Activated T-cell treated with anti-CD3 and anti-CD28 coated beads, Interleukin-2, amount 50 U/mL, for 4 hours (primary cell): ENCODE measurements at places on chromosomes 13 and 19. TPM values are rescaled to one million over a fixed set of nuclear protein-coding genes. Genes with fewer than 3 reads are reported as not detected.

CD209 gene
- total RNA-seq: not detected

OR4F17 gene
- total RNA-seq: not detected

FFAR3 gene
- total RNA-seq: 0.30 TPM

COL4A2 gene
- 1.2 TPM for total RNA-seq

CYP4F8 gene
- total RNA-seq: not detected

IL17D gene
- total RNA-seq: 1.0 TPM

ZNF563 gene
- 1.6 TPM for total RNA-seq

DOCK6 gene
- total RNA-seq: 1.7 TPM

LRRC63 gene
- not detected for total RNA-seq

ZNF266 gene
- total RNA-seq: 17.9 TPM

ZNF813 gene
- 4.6 TPM for total RNA-seq

RGL3 gene
- 0.29 TPM for total RNA-seq

CDC16 gene
- total RNA-seq: 69.8 TPM

GRCh38 chr13:106789911-106790310, 222.0 kb upstream of the ARGLU1 start:
- no peak for DNase-seq

DNA sequence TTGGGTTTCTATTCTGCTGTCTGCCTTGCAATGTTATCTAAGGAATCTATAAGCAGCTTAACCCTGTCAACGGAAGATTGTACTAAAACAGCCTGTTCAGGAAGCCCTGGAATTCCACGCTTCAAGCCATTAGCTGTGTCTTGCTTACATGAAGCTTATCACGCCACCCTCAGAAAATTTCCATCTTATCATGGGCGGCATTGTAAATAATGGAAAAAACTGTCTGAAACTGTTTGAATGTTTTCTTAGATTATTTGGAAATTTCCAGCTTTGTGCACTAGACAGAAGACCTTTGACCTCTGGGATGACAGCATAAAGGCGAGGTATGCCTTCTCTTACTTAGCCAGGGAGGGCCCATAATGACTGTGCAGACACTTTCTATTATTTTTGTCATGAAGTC, 319.7 kb downstream of the KCNRG start:
- DNase-seq: no peak

GRCh38 chr13:40148101-40148500, 492.6 kb downstream of the COG6 start:
- DNase-seq: peak; percentile 45

DNA sequence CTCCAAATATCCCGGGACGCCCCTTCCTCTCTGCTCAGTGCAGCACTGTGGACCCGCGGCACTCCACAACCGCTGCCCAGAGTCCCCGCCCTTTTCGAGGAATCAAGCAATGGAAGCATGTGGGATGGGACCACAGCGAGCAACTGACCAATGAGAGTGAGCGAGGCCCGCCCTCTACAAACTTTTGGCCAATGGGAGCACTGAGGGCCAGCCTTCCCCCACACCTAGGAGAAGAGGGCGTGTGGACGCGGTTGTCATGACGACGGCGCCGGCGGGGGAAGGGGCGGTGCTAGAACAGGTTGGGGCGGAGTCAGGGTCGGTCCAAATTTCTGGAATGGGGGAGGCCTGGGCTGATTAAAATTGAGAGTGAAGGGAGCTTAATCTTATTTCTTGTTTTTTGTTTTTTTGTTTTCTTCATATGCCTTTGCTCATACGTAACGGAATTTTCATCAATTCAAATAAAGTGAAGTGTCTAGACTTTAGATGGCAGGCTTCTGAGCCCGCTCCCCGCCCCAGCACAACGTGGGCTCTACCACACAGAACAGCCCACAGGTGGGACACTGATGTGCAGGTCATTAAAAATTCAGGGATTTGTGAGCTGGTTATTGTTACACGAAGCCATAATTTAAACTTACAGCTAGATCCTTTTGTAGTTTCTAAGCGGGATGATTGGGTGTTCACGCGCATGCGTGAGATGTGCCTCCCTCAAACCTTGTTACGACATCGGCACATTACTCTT, at the start of gene DNAAF3:
DNAAF3 (minus strand) TSS at position 84 of the 739 bp plus-strand sequence. CDS start 200 bp downstream, outside the sequence.
- peak; percentile 44 for DNase-seq

DNA sequence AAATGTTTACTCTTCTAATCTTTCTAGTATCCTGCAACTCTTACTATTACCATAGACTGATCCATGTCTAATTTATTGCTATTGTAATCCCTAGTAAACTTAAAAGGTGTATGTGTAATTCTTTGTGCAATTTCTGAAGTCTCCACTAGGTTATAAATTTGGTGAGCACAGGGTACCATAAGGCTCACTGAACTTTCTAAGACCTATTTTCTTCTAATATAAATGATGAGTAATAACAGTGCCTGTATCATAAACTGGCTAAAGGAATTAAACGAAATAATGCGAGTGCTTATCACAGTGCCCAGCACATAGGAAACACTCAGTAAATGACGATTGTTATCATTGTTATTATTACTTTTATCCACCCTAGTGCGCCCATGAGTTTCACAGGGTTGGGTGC, 119.1 kb downstream of the KLF12 start:
- DNase-seq: no peak

DNA sequence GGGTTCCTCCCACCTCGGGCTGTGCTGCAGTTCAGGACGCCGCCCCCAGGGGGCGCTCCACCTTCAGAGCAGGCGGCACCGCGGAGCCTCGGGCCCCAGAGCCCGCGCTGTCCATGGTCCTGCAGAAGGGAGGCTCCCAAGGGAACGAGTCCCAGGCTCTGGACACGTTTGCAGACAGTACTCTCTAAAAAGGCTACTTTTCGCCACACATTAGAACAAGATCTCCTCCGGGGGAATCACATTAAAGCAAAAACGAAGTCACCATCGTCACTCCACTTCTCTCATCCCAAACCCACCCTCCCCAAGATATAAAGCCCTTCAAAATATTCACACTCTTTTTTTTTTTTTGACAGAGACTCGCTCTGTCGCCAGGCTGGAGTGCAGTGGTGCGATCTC, 4.6 kb upstream of the SIGLEC10 start:
- peak; percentile 86 for DNase-seq

GRCh38 chr13:75318138-75318833, 163.7 kb downstream of the TBC1D4 start:
- no peak for DNase-seq

DNA sequence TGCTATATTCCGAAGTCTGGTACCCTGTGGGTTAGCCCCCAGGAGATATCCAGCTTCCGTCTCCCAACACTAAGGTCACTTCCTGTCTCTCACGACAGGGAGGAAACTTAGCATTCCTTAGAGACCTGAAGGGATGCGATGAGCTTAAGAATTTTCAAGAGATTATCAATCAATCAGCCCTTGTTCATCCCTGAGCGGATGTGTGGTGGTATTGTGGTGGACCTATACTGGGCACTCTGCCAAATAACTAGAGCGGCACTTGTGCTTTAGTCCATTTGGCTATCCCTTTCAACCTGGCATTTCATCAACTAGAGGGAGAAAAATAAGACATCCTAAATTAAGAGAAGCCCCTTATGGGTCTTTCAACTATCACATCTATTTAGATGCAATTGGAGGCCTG, 30.9 kb upstream of the ZNF562 start:
- no peak for DNase-seq

GRCh38 chr13:44267980-44268379, 105.6 kb upstream of the SERP2 start:
- no peak for DNase-seq

- no peak for DNase-seq
These were observed 7.0 kb downstream of the SERP2 start for GRCh38 chr13:44380404-44381165.

DNA sequence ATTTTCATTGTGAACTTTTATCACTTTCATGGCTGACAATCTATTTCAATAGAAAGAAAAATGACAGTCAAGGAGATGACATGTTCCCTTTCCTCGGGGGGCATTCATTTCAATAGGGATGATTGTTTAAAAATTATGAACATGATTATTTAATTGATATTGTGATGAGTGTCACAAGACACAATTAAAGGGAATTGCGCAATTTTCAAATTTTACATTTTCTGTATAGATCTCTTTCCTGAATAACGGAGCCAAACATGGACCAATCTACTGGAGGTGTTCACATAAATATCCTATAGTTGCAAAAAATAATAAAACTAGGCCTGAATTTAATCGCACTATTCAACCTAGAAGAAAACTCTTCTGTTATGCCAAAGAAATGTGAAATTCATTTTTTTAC, 1274.6 kb downstream of the SLITRK5 start:
- DNase-seq: no peak

- no peak for DNase-seq
These were observed 335.2 kb downstream of the MYO16 start for GRCh38 chr13:108964606-108965005.

- DNase-seq: no peak
These were observed 29.4 kb downstream of the CCNE1 start for GRCh38 chr19:29841209-29841558.

GRCh38 chr19:10113964-10114650, 2.6 kb downstream of the P2RY11 start:
- DNase-seq: no peak

DNA sequence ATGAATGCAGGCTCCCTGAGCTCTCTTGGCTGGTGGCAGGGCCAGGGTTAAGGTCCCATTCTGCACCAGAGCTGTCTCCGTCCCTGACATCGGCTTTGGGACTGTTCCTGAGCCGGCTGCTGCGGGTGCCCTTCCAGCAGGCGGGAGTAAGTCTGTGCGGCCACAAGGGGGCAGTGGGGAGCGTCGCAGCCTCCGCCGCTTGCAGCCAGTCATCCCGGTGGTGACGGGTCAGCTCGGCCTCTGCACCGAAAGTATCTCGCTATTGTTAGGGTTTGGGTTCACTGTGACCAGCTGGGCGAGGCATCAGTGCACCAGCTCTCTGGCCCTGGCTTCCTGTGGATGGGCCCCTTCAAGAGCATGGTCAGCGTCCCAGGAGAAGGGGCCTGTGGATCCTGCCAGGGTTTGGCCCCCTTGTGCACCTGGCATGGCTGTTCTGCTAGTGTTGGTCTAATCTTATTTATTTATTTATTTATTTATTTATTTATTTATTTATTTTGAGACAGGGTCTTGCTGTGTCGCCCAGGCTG, 15.1 kb downstream of the NDUFB7 start:
- peak; percentile 71 for DNase-seq

DNA sequence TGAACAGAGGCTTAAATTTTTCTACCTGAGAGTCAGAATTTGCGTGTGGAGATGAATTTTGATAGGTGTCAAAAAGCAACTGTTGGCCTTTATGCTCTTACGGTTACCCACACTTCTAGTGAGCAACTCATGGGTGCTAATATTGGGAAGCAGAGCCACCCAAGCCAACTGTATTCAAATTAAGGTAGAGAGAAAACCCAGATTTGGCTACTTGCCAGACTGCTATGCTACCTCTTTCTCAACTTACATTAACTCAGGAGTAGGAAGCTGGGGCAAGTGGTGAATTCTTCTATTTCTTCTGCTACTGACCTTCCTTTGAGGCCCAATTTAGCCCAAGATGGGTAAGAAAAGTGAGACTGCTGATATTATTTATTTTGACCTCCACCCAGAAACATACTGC, 83.9 kb downstream of the OLFM4 start:
- no peak for DNase-seq

GRCh38 chr19:5253406-5254110, 87.1 kb downstream of the PTPRS start:
- DNase-seq: no peak

GRCh38 chr19:48582168-48582567, 24.4 kb upstream of the SPACA4 start:
- no peak for DNase-seq

DNA sequence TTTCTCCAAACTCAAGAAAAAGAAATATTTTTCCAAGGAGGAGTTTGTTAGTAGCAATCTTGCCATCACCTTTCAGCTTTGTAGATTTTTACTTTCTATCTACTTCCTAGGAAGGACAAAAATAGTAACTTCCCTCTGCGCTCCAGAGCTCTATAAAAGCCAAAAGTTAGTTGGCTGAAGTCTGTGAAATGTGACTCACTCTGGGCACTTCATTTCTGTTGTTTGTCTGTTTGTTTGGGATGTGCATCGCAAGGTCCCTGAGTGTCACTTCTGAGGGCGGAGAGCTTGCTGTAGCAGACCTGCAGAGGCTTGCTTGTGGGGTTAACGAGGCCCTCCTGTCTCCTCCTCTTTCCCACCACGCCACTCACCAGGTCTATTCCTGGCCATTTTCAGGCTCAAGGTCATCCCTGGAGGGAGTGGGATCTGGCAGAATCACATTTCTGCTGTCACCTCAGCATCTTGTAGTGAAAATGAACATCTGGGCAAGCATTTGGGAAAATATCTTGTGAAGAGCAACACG, 307.6 kb downstream of the GPC6 start:
- DNase-seq: no peak

GRCh38 chr13:111289251-111289650, 31.2 kb upstream of the TEX29 start:
- no peak for DNase-seq

DNA sequence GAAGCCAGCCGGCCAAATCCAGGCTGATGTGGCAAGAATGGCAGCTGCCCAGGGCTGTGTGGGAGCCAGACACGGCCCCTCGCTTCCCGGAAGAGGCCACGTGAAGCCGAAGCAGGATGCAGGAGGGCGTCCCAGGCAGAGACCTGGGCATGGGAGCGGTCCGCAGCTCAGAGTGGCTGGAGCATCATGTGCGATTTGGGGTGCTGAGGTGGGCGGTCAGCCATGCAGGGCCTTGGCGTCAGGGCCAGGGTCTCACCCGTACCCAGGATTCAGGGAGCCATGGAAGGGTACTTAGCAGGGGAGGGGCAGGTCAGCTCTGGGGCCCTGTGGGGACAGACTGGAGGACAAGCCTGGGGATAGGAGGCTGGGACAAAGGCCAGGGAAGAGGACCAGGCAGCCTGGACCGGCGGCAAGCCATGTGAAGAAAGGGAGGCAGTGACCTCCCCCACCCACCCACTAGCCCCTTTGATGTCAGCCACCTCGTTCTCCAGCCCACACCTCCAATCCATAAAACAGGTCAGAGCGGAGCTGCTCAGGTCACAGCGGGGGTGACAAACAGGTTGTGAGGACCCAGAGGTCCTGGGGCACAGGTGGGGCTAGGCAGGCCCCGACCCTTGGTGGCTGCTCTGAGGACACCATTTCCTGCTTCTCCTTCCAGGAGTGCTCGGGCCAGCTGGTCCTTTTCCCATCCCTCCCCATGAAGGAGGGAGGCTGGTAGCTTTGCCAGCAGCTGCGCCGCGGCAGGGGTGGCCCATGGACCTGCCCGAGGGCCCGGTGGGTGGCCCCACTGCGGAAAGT, 2.3 kb downstream of the KASH5 start:
- DNase-seq: no peak

GRCh38 chr19:28633319-28634018, 579.5 kb downstream of the UQCRFS1 start:
- DNase-seq: peak; percentile 9

- DNase-seq: no peak
These were observed 257.2 kb downstream of the FOXO1 start for GRCh38 chr13:40409278-40409677.
